Activated T-helper 2 cell treated with anti-CD3 and anti-CD28 coated beads, Interferon-gamma antibody, Interleukin-2, Interleukin-4, amounts not matched to agents 10 μg/mL and 5 μg/mL and 100 μg/mL, durations not matched to agents 14 hours and 24 hours and 36 hours (primary cell): ENCODE measurements at places on chromosomes 6 and 20.

GRCh38 chr20:53079828-53080686 is 107.9 kb downstream of the TSHZ2 start:
- no peak for DNase-seq

DNA sequence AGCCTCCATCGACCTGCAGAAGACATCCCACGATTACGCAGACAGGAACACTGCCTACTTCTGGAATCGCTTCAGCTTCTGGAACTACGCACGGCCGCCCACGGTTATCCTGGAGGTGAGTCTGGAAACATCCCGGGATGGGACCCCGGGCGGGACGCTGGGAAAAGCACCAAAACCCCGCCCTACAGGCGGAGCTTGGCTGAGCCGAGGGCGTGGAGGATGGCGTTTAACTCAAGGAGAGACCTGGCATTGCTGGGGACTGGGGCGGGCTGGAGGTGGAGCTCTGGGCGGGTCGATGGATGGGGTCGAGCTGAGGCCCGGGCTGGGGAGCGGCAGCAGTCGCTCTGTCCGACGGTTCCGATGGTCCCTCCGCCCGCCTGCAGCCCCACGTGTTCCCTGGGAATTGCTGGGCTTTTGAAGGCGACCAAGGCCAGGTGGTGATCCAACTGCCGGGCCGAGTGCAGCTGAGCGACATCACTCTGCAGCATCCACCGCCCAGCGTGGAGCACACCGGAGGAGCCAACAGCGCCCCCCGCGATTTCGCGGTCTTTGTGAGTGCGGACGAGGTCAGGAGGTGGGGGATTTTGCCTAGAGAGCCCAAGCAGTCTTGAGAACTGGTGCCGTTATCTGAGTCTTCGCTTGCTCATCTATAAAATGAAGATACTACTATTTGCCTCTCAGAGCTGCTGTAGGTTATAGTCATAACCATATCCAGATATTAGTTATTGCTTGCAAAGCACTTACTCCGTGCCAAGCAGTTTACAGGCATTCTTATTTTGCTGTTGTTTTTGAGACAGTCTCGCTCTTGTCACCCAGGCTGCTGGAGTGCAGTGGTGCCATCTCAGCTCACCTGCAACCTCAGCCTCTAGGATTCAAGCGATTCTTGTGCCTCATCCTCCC is 3.8 kb downstream of the SPAG4 start:
- peak; percentile 72 for DNase-seq

- DNase-seq = no peak
Measured at GRCh38 chr6:255751-256083, 36.6 kb upstream of the DUSP22 start.

GRCh38 chr6:158220786-158221442 is 52.8 kb downstream of the GTF2H5 start:
- peak; percentile 61 for DNase-seq

GRCh38 chr20:57164872-57165271 is 101.6 kb downstream of the BMP7 start:
- no peak for DNase-seq

DNA sequence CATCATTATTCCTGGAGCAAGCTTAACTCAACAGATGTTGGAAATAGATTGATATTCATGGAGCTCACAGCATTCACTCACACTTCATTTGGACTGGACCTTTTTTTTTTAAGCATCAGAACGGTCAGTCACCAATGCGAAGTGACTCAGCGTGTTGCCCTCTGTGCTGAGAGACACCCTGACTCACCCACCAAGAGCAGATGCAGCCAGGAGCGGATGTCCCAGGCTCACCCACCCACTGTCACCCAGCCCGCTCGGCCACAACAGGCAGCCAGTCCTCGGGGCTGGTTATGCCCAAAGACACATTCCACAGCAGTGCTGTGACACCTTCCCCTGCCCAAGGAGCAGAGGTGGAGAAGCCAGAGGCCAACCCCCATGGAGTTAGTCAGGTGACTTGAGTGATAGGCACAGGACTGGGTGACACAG is 15.7 kb downstream of the RNASET2 start:
- no peak for DNase-seq

DNA sequence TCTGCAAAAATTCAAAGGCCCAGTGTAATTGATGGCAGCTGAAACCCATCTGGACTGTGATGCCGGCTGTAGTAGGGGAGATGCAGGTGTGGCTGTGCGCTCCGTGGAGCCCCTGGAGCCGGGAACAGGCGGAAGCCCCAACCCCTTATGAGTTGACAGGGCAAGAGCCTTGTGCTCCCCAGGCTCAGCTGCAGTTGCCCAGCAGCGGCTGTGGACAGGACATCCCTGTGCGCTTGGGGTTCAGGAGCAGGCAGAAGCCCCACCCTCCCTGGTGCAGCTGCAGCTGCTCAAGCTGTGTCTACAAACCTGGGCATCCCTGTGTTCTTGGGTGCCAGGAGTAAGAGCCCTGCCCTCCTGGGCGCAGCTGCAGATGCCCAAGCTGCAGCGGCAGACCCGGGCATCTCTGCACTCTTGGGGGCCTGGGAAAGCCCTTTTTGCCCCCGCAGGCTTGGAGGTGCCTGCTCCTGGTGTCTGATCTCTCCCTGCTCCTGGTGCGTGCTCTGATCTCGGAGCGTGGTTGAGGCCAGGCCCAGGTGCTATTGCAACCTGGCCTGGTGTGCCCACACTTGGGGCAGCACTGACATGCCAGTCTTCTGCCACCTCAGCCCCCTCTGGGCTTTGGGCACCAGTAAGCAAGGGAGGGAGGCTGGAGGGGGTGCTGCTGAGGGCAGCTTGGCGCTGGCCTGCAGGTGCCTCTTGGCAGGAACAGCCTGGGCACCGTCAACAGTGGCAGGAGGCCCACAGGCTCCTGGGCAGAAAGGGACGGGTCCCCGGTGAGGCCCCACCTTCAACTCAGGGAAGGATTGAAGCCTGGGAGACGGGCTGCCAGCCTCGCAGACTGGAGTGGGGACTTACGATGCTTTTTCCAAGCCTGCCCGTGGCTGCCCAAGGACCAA is 30.3 kb downstream of the OR2J2 start:
- DNase-seq = no peak

- no peak for DNase-seq
Measured at GRCh38 chr6:99412065-99412464, 13.0 kb downstream of the PNISR start.

GRCh38 chr6:106216527-106216926 is 109.0 kb downstream of the ATG5 start:
- DNase-seq = no peak

GRCh38 chr20:18138639-18139583 is 1.2 kb downstream of the KAT14 start:
- DNase-seq = no peak

DNA sequence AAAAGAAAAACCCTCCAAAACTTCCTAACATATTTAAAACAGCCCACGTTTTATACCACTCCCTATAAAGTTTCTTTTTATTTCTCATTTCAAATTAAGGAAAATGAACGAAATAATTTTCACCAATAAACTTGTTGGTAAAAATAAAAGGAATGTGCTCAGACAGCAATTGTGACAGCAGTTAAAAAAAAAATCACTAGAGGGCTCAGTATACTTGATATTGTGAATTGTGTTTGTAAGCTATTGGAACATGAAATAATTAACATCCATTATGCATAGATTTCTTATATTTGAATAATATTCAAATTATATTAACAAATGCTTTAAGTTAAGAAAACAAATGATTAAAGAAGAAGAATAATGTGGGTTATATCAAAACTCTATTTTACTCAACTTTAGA is 105.5 kb downstream of the ASCC3 start:
- no peak for DNase-seq

GRCh38 chr6:106115286-106115685 is 29.1 kb downstream of the PRDM1 start:
- DNase-seq = no peak

- no peak for DNase-seq
Measured at GRCh38 chr6:144745439-144745838, 460.3 kb downstream of the UTRN start.

- DNase-seq = peak; percentile 36
Measured at GRCh38 chr6:43669922-43670622, 17.5 kb downstream of the MRPS18A start.

- DNase-seq = no peak
Measured at GRCh38 chr6:52981222-52981900, 13.7 kb downstream of the GSTA4 start.

- no peak for DNase-seq
Measured at GRCh38 chr20:18650224-18650623, 62.4 kb downstream of the DTD1 start.

- DNase-seq = no peak
Measured at GRCh38 chr6:133768656-133769295, 120.1 kb upstream of the TCF21 start.

- DNase-seq = no peak
Measured at GRCh38 chr6:164142322-164142721, 727.8 kb downstream of the QKI start.

DNA sequence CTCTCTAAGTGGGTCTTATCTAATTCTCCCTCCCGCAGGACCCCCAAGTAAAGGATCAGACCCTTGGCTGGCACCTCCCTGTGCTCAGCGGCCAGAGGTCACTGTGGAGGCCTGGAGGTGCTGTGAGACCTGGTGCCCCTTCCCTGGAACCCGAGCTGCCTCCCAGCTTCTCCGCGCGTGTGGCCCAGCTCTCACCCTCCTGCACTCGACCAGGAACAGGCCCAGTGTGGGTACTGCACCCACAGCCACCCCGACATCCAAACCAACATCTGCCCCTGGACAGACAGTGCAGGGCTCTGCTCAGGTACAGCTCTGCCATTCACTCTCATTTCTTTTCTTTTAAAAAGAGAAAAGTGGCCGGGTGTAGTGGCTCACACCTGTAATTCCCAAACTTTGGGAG is 42.4 kb downstream of the TMEM242 start:
- no peak for DNase-seq

DNA sequence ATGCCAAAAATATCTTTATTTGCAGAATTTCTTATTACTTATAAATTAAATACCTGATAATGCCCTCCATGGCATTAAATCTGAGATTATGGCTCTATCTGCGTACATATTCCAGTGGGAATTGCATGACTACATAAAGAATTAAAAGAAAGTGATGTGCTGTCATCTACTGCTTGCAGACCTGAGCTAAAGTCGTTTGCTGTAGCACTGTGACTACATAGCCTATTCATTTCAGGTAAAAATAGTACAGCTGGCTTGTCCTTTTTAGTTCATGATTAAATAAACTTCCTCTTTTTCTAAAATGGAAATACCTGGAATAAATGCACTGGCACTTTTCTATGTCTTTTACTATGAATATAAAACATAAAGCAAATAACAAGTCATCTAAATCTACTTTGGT is 78.1 kb downstream of the CGA start:
- no peak for DNase-seq

GRCh38 chr20:8404912-8405635 is 273.0 kb downstream of the PLCB1 start:
- no peak for DNase-seq

DNA sequence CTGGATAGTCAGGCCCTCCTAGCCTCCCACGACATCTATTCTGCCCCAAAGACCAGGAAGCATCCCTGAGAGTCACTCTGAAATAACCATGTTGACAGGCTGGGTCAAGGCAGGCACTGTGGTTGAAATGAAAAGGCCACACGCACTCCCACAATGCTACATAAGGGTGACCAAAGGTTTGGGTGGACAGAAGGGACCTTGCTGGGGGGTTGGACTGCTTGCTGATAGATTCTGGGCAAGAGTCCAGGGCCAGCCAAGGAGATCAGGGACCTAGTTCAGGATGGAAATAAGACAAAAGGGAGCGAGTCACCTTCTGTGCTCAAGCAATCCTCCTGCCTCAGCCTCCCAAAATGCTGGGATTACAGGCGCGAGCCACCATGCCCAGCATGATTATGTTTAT is 32.5 kb upstream of the DSN1 start:
- DNase-seq = no peak

- DNase-seq = no peak
Measured at GRCh38 chr6:9621276-9621675, 793.6 kb downstream of the TFAP2A start.

GRCh38 chr6:44935693-44936300 is 392.3 kb upstream of the RUNX2 start:
- DNase-seq = no peak

DNA sequence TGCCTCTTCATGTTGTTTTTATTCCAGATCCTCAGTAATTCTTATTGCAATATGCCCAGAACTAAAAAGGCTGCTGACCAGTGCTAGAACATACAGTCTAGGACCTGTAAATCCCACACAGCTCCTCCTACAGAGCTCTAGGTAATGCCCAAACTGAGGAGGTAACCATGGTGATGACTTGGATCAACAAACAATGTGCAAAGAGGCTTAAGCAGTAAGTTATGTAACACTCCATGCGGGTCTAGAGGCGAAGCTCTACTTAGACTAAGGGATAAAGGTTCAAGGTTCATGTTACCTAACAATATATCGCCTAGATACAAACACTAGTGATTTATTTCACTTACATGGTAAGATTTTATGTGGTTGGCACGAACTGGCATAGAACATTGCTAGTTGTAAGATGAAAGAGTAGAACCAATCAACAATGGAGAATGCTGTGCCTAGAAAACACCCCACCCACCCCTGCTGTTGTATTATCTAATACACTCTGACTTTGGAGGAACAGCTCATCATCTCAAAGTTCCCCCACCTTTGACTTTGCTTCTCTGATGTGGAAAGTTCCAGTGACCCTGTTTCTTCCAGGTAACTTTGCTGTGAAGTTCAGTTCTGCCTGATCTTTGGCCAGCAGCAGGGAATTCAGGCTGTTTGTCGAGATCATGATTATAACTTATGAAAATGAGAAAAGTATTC is 242.4 kb downstream of the ALDH8A1 start:
- DNase-seq = no peak

DNA sequence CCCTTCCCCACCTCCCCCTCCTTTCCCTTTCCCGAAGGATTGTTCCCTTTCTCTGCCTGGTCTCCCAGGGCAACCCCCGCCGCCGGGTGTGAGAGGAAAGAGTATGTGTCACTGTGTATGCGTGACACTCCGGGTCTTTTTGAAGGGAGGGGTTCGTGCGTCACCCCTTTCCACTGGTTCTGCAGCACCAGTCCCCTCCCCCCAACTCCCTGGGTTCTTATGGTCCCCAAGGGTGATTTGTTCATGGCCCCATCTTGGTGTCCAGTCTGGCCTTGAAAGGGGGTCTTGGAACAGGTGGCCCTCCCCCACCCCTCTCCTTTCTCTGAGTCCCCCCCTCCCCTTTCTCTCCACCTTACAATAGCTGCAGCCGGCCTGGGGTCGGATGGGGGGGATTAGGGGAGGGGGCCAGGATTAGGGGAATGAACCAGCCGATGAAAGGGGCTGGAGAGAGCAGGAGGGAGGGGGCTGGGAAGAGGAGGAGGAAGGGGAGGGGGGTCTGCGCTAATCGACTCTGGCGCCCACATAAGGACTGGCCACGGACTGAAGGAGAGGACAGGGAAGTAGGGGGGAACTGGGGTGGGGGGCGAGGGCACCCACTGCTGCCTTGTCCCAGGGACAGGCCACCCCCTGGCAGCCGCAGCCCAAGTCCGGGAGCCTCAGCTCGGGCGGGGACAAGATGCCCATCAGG is 1.3 kb upstream of the RING1 start:
- DNase-seq = no peak

GRCh38 chr6:158067436-158068015 is 85.9 kb downstream of the SYNJ2 start:
- no peak for DNase-seq

DNA sequence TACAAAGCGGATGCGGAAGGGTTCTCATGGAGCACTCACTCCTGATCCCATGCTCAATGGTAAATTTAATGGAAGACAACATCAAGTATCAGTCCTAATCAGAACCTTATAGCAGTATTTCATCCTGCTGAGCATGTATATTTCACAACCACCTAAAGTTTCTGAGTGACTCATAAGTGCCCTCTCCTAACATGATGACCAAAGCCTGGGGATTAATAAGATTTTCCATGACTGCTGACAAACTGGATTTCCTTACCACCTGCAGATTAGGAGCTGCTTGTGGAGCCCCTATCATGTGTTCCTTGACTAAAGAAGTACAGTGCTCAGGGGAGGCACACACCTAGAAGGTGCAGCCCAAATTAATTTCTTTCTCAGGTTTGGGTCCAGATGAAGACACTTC is 112.8 kb downstream of the INSM1 start:
- DNase-seq = no peak
